ENCODE measurements at places on chromosomes 5 and 9.
A peak's percentile ranks its signal among the peaks of the same experiment; 100 is the strongest.

- DNase-seq = peak; percentile 70
Observed at GRCh38 chr9:132169672-132170392, 8.0 kb downstream of the NTNG2 start.

DNA sequence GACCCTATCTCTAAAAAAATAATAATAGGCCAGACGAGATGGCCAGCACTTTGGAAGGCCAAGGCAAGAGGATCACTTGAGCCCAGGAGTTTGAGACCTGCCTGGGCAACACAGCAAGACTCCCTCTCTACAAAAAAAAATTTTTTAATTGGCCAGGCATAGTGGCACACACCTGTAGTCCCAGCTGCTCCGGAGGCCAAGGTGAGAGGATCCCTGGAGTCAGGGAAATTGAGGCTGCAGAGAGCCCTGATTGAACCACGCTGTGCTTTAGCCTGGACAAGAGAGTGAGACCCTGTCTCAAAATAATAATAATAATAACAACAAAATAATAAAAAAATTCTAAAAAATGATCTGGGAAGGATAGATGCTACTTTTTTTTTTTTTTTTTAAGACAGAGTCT lies 1.1 kb upstream of the DYNC2I2 start:
- DNase-seq = no peak

GRCh38 chr5:6069496-6070185 lies 308.7 kb downstream of the MED10 start:
- no peak for DNase-seq

- DNase-seq = no peak
Observed at GRCh38 chr5:146707316-146707715, 171.2 kb downstream of the PPP2R2B start.

DNA sequence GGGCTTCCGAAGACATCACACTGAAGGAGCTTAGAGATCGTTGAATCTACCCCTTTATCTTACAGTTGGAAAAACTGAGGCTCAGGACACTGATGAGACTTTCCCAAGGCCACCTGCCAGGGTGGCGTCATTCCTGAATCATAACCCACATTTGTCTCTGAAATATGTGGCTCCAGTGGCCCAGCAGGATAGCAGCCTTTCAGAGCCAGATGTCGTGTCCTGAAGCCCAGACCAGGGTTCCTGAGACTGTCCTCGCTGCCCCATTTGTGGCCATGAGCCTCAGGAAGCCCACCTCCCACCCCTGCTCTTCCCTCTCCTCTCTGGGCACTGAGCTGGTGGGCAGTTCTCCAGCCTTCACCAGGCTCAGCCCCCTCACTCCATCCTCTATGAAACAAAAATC lies 2.4 kb downstream of the HMCN2 start:
- no peak for DNase-seq

DNA sequence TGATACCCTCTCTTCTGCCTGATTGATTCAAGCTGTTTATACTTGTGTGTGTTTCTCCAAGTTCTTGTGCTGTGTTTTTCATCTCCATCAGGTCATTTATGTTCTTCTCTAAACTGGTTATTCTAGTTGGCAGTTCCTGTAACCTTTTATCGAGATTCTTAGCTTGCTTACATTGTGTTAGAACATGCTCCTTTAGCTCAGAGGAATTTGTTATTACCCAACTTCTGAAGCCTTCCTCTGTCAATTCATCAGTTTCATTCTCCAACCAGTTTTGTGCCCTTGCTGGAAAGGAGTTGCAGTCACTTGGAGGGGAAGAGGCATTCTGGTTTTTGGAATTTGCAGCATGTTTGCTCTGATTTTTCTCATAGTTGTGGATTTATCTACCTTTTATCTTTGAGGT lies 126.2 kb upstream of the FTMT start:
- no peak for DNase-seq

GRCh38 chr9:89464300-89464901 lies 33.5 kb downstream of the SEMA4D start:
- DNase-seq = peak; percentile 77

GRCh38 chr9:35561468-35562261 lies 43.4 kb upstream of the TESK1 start:
- no peak for DNase-seq

DNA sequence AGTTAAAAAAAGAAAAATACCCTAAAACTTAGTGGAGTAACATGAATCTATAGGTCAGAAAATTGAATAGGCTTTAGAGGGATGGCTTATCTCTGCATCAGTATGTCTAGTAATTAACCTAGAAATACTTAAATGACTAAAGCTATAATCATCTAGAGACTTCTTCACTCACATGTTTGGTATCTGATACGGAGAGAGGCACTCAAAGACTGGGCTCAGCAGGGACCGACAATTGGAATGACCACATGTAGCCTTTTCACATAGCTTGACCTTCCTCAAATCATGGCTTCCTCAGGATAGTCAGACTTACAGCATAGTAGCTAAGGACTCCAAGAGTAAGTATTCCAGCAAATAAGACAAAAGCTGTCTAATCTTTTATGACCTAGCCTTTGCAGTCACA lies 105.3 kb upstream of the RORB start:
- no peak for DNase-seq

GRCh38 chr5:36300927-36301540 lies 668 bp downstream of the RANBP3L start:
- DNase-seq = no peak

GRCh38 chr5:145840458-145841132 lies 5.5 kb upstream of the PRELID2 start:
- no peak for DNase-seq

DNA sequence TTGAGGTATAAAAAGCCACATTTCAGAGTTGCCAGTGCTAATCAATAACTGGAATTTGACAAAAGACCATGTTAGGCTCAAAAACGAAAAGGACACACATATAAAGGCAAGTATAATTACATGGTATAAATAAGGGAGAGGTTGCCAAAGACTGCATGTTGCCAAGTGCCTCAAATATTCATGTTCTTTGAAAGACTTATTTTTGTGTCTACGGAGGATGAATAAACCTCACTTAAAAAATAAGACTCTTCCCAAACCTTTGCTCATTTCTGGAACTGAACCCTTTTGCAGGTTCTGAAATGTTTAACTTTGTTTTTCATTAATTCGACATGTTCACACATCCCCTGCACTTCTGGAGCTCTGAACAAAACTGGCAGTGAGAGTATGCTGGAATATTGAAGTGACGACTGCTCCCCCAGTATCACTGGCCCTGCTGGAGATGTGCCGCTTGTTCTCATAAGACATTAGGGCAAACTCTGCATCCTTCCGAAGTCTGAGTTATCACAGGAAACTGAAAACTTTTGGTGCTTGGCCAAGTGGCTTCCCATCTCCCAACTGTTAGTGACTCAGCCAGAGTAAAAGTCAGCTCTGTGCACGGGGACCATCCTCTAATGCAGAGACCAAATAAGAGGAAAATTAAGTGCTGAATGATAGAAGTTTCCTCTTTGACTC lies 336.8 kb downstream of the GLIS3 start:
- no peak for DNase-seq

GRCh38 chr5:71836084-71836483 lies 117.0 kb downstream of the CARTPT start:
- no peak for DNase-seq

DNA sequence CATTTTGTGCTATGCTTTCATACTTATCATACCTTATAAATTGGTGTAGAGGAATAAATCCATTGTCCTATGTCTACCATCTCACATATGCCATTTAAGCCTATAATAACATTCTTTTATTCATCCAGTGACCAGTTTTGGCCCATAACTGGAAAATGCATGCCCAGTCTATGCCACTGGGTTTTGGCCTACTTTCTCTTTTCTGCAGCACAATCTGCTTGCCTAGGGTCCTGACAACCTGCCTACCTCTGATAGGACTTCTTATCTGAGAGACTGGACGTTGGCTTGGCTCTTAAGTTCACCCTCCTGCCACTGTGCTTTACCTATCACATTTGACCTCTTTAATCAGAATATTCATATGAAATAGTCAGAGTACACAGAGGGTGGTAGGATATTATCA lies 103.0 kb downstream of the PRR16 start:
- DNase-seq = no peak

- DNase-seq = peak; percentile 96
Observed at GRCh38 chr9:4740638-4741364, at the start of gene AK3. AK3 (minus strand) TSS chr9:4741202; CDS start chr9:4741087, 115 bp downstream.

GRCh38 chr9:111922324-111923013 lies 25.9 kb downstream of the UGCG start:
- DNase-seq = no peak

DNA sequence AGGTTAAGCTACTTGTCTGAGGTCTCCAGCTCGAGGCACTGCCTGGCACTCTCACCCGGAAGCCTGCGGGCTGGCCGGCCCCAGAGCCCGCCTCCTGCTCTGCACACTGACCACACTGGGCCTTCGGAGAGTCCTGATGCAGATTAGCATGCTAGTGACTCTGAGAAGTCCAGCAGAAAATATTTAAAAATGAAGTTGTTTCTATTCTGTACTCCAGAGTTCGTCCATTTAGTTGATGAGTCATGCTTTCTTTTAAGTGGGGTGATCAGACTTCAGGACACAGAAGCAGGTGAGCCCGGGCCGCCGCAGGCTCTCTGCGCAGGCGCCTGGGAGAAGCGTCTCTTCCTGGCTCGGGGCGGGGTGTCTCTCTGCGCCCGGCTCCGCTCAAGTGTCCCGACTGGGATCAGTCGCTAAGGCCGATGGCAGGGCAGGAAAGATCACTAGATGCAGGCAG lies 32.5 kb downstream of the FAM240B start:
- DNase-seq = peak; percentile 40

GRCh38 chr5:119828541-119828940 lies 199.2 kb downstream of the FAM170A start:
- no peak for DNase-seq

DNA sequence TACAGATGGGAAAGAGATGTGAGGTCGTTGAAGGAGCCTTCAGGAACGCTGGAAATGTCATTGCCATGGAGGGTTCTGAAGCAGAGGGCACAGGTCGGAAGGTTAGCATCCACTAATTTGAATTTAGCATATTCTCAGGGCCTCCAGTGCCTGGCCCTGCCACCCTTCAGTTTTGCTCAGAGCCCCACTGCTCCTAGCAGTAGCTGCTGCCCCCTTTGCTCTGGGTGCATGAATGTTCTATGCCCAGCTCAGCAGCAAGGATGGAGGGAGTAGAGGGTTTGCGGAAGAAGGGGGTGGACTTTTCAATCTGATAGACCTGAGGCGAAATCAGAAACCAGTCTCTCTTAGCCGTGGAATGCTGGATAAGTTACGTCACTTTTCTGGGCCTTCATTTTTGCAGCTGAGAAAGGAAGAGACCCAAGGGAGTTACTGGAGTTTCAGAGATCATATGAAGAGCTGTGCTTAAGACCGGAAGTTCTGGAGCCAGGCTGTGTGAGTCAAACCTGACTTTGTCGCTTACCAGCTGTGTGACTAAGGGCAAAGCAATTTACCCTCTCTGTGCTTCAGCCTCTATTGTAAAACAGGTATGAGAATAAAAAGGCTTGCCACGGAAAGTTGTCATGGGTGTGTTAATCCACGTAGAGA lies 133.2 kb upstream of the PANK3 start:
- peak; percentile 68 for DNase-seq

DNA sequence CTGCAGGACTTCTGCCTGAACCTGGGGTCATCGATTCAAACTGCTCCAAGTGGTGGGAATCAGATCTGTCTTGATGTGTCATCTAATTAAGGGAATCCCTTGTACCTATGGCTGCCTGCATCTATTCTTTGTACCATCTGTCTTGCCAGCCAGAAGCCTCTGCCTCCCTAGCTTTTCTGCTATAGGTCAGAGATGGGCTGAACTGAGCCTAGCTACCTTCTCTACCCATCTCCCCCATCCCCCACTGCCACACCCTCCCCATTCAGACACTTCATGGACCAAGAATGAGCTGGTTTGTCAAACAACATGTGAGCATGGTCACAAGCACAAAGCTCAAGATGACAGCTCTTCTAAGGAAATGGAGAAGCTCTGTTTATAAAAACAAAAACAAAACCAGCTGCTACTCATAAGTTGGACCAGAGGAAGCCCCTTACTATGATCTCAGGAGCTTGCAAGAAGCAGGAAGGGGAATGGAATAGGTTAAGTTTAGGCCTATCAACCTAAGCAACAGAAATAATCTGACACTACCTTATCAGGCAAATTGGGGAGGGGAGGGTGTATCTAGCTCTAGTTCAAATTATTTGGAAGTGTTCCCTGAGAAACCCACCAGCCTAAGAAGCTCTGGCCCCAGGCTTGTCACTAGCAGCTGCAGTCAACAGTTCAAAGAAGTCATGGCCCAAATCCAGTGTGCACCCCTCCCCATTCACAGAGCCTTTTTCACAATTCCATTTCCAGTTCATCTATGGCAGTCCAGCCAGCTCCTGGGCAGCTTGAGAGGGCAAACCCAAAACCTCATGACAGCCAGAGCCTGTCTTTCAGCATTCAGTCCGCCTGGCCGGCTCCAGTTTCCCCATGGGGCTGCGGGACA lies 29.9 kb downstream of the SKP1 start:
- no peak for DNase-seq

GRCh38 chr9:125603478-125604021 lies 103.5 kb downstream of the MAPKAP1 start:
- DNase-seq = no peak

DNA sequence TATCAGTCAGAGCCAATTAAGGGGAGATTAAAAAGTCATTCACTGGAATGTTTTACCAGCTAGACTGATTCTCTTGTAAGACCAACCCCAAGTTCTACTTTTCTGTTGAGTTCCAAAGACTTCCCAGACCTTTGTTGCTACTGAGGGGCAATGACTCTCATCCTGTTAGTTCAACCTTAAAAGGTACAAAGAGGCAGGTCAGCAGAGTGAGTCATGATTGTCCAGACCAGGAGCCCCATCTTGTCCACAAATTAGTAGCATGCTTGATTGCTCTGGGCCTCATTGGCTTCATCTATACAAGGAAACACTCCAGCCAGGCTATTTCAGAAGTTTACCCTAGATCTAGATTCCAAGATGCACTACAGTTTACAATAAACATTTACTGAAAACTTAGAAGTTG lies 79.9 kb upstream of the IL7R start:
- DNase-seq = no peak

- no peak for DNase-seq
Observed at GRCh38 chr9:128146591-128147120, 2.6 kb upstream of the LCN2 start.

- DNase-seq = no peak
Observed at GRCh38 chr5:88780736-88781135, 102.2 kb downstream of the MEF2C start.

DNA sequence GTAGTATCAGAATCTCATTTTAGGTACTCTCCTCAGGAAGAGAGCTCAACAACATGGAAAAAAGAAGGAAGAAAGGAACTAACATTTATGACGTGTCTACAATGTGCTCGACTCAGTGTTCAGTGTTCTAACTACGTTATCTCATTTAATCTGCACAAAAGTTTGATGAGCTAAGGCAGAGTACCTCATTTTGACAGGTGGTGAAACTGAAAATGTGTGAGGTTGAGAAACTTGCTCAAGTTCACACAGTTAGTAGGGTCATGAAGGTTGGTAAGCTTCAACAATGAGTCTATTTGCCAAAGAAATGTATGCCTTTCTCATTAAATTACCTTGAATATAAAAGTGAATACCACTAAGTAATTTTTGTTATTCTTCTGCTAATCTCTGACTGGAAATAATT lies 165.1 kb downstream of the CAAP1 start:
- peak; percentile 58 for DNase-seq

- no peak for DNase-seq
Observed at GRCh38 chr5:57311251-57311650, 137.4 kb downstream of the GPBP1 start.
